ENCODE measurements at places on chromosomes 1 and 21.
A peak's percentile ranks its signal among the peaks of the same experiment; 100 is the strongest.

DNA sequence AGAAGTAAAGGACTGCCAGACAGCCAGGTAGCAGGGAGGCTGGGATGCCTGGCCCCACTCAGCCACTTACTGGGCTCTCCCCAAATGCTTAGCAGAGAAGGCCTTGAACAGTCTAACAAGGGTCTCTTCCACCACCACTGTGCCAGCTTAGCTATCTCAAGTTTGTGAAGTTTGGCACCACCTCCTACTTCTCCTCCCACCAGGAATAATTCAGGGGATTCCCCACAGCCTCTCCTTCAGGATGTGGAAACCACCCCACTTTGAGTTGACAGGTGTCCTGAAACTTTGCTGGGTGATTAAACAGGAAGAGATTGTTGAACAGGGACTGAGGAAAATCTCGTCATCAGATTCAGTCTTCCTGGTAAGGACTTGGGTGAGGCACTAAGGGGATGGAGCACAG, 59.4 kb upstream of the ATP1B1 start:
- DNase-seq: no peak

GRCh38 chr1:236394879-236395229, 768 bp downstream of the EDARADD start:
- DNase-seq: no peak

GRCh38 chr21:35252831-35253230, 203.7 kb upstream of the RUNX1 start:
- DNase-seq: peak; percentile 34

GRCh38 chr1:206804156-206804737, 32.0 kb upstream of the IL10 start:
- no peak for DNase-seq

DNA sequence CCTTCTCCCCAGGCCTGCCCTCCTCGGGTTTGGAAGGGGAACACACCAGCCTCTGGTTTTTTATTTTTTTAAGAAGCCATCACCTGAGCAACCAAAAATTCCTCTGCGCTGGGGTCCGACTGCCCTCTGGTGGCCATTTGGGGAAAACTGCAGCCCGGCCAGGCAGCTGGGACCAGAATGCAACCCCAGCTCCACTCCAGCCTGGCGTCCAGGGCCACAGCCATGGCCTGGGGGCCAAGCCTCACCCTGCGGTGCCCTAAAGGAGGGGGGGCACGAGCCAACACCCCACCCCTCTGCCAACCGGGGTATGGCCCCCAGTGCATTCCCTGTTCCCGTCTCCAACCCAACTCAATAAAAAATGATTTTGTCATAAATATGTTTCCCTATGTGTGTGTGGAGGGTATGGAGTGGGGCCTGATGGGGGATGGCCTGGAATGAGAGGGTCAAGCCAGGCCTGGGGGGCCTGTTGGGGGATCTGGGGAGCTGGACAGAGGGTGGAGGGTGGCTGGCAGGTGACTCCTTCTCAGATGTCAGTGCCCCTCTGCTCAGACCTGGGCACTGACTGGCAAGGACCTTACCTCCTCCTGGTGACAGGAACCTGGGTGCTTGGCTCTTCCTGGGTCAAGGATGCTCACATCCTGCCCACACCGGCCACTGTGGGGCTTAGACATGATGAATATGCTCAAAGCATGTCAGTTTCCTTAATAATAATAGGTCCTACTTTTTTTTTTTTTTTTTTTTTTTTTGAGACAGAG, 3.2 kb downstream of the GPR3 start:
- peak; percentile 72 for DNase-seq

DNA sequence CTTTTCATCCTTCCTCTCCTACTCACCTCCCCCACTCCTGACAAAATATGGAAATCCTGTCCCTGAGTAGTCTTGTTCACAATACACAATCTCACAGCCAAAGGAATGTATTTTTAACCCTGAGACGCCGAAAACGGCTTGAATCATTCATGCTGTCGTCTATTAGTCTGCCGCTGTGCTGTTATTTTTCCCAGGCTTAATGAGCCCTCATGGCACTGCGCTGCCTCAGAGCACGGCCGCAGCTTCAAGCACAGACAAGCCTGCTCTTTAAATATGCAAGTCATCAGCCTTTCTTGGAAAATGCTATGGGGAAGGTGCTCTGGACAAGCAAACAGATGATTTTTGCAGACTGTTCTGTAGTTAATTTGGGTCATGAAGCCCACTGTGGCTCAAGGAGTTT, 302.7 kb downstream of the DISC1 start:
- DNase-seq: no peak

DNA sequence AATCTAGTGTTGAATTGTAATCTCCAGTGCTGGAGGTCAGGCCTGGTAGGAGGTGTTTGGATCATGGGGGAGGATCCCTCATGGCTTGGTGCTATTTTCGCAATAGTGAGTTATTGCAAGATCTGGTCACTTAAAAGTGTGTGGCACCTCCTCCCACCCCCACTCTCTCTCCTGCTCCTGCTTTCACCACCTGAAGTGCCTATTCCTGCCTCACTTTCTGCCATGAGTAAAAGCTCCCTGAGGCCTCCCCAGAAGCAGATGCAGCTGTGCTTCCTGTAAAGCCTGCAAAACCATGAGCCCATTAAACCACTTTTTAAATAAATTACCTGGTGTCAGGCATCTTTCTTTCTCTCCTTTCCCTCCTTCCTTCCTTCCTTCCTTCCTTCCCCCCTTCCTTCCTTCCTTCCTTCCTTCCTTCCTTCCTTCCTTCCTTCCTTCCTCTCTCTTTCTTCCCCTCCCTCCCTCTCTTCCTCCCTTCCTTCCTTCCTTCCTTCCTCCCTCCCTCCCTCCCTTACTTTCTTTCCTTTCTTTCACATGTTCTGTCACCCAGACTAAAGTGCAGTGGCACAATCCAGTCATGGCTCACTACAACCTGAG, 172.4 kb downstream of the C1orf21 start:
- DNase-seq: no peak

GRCh38 chr1:238115852-238116251, 225.1 kb upstream of the ZP4 start:
- DNase-seq: no peak

DNA sequence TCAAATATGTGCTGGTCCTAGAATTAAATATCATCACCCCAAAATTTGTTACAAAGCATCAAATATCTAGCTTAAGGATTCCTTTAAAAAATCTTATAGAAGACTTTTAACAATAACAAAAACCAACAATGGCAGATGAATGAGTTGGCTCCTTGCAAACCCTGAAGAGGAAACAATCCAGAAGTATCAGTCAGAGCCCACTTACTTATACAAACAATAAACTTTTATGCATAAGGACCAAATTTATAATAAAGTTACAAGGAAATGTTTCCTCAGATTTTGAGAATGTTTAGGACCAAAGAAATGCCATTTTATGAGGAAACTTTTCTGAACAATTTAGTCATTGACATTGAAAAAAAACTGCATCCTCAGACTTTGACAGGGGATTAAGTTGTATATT, 52.7 kb downstream of the LPAR3 start:
- no peak for DNase-seq

DNA sequence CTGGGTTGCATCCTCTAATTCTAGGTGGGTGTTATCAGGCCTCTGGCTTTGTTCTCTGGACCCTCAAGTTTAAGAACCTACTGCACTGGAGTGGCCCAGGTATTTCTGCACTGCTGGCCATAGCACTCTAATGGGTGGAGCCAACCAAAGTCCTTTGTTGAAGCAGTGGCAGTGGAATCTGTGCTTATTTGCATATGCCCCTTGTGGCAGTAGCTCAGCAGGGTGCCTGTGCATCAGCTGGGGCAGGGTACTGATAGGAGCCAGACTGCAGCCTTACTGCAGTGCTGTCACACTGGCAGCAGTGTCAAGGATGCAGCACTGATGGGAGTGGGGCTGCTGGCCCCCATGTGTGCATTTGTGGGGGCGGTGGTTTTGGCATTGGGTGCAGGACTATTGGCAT, 660.6 kb downstream of the LRRIQ3 start:
- DNase-seq: no peak

GRCh38 chr1:2415337-2415736, 3.0 kb upstream of the PEX10 start:
- no peak for DNase-seq

All from activated CD4-positive, alpha-beta T cell treated with anti-CD3 and anti-CD28 coated beads, Interleukin-2, amount 50 U/mL, for 24 hours (primary cell).